ENCODE measurements at places on chromosomes 3 and 15.
A peak's percentile ranks its signal among the peaks of the same experiment; 100 is the strongest.

DNA sequence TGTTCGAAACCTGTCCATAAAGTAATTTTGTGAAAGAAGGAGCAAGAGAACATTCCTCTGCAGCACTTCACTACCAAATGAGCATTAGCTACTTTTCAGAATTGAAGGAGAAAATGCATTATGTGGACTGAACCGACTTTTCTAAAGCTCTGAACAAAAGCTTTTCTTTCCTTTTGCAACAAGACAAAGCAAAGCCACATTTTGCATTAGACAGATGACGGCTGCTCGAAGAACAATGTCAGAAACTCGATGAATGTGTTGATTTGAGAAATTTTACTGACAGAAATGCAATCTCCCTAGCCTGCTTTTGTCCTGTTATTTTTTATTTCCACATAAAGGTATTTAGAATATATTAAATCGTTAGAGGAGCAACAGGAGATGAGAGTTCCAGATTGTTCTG lies 44.4 kb downstream of the AGTR1 start:
- DNase-seq: no peak

- DNase-seq: no peak
These were observed 67.9 kb downstream of the FGF7 start for GRCh38 chr15:49490966-49491365.

- DNase-seq: no peak
These were observed 39.8 kb downstream of the CD47 start for GRCh38 chr3:108051005-108051404.

- DNase-seq: no peak
These were observed 24.1 kb downstream of the PIGB start for GRCh38 chr15:55343168-55343567.

DNA sequence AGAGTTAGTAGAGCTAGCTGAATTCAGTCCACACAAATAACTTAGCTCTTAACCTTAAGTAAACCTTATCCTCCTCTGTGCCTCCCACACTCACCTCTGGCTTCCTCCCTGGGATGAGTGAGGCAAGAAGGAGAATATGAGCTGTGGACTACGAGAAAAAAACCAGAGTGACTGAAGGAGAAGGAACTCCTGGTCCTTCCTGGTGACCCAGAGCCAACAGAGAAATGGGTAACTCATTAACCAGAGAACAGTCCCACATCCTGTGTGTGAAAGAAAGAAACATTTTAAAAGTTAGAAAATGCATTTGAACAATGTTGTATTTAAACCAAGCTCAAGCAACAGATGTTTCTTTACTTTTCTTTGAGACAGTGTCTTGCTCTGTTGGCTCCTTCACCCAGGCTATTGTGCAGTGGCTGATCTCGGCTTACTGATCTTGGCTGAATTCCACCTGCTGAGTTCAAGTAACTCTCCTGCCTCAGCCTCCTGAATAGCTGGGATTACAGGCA lies 27.5 kb upstream of the FAM81A start:
- DNase-seq: no peak

DNA sequence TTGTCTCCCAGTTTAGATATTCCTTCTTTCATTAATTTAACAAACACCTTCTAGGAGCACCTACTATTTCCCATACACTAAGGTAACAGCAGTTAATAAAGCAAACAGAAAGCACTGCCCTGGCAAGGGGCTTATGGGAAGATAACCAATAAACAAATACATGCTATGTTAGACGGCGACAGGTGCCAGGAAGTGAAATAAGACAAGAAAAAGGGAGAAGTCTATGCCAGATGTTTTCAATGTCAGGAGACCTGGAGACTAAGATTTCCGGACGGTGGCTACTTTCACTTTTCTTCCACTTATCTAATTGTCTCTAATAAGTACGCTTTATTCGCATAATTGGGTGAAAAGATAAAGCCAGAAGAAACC lies 32.5 kb upstream of the ZNF445 start:
- peak; percentile 31 for DNase-seq
